ENCODE measurements at places on chromosomes 1 and 21. TPM values are rescaled to one million over a fixed set of nuclear protein-coding genes. Genes with fewer than 3 reads are reported as not detected.
A peak's percentile ranks its signal among the peaks of the same experiment; 100 is the strongest.

Gene RXFP4
- total RNA-seq, result not detected

DNA sequence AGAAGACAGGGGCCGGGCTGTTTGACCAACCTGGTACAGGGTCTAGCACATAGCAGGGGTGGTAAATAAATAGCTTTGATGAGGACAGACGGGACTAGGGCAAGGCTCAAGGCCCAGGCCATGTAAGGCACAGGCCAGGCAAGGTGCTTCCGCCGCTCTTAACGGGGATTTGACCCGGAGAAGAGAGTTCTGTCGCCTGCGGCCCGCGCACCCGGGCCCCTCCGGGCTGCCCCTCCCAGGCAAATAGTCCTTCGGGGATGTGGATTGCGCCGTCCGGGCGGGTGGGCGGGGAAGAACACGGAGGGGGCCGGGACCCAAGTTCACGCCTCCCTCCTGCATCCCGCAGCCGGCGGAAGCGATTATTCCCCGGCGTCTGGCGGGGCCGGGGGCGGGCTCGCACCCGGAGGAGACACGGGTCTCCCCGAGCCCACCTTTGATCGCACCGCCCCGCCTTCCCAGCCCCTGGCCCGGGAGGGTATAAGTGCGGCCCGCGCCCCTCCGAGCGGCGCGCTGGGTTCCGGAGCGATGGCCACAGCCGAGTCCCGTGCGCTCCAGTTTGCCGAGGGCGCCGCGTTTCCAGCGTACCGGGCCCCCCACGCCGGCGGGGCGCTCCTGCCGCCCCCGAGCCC, at the start of gene MIXL1:
TSS of gene MIXL1 (plus strand) at position 508 of the 629 bp plus-strand sequence. CDS start at position 526, 18 bp downstream.
- DNase-seq, result no peak

DNA sequence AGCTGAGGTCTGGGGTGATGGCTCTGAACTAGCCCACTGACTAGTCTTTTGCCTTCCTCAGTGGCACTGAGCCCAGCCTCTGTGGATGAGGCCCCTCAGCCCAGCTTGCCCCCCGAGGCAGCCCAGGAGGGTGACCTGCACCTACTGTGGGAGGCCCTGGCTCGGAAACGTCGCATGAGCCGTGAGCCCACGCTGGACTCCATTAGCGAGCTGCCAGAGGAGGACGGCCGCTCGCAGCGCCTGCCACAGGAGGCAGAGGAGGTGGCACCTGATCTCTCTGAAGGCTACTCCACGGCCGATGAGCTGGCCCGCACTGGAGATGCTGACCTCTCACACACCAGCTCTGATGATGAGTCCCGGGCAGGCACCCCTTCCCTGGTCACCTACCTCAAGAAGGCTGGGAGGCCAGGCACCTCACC, 87.8 kb downstream of the TRIM11 start:
- peak; percentile 59 for DNase-seq

DNA sequence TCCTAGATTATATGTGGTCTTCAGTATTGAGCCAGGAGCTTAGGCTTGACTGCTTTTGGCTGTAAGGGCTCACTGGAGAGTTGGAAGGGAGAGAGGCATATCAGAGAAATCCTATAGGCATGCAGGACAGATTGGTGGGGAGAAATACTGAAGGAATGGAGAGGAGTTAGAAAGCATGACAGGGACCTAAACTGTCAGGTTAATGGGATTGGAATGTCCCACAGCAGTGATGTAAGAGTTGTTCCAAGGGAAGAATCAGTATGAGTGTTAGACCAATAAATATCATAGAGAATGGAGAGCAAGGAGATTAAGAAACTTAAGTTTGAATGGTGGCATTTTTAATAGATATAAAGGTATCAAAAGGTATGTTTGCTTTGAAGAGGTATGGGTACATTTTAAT, 39.7 kb downstream of the SLC35A3 start:
- DNase-seq, result no peak

DNA sequence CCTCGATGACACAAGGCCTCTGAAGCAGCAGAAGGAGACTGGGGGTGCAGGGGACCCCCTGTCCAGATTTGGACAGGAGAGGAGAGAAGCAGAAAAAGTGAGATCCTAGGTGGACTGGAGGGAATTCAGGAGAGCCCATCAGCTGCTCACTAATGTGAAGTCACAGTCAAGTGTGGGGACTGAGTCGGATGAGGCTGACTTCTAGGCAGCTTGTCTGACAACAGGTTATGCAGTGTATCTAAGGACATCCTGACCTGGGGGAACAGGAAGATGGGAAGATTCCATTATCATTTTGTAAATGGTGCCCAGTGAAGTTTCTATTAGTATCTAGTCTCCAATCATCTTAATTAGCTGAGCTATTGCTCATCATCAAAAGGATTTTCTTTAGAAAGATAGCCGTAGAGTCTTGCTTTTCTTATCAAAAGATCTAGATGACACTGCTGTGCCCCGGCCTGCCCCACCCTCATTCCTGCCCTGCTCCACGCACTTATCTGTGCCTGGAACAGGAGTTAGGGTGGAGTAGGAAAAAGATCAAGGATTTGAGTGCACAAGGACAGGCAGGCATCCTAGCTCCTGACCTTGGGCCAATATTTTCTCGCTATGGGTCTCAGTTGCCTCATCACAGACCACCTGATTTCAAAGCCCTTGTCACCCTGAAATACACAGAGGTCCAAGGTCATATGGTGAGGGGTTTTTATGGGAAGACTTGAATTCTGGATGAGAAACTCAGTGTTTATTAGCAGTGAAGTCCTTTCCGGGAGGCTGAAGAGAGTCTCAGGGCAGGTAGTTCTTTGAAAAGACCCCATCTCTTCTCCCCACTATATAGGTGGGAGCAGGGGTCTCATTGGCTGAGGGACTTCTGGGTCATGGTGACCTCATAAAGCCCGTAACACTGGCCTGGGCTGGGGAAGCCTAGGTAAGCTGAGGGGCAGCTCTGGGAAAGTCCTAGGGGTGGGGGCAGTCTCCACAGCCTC, at the start of gene MROH7:
TSS of gene MROH7 (plus strand) at position 924 of the 974 bp plus-strand sequence. CDS start 11,141 bp downstream, outside the sequence.
- peak; percentile 11 for DNase-seq

GRCh38 chr1:103218821-103219220, 110.5 kb upstream of the COL11A1 start:
- DNase-seq, result no peak

Gene ZNF678
- total RNA-seq, result 9.7 TPM

GRCh38 chr1:64343105-64343822, 126.7 kb upstream of the CACHD1 start:
- DNase-seq, result no peak

Measured in aorta (tissue), 5 donors.